Activated CD8-positive, alpha-beta T cell treated with anti-CD3 and anti-CD28 coated beads for 36 hours (primary cell): ENCODE measurements at places on chromosomes 3 and 15.

DNA sequence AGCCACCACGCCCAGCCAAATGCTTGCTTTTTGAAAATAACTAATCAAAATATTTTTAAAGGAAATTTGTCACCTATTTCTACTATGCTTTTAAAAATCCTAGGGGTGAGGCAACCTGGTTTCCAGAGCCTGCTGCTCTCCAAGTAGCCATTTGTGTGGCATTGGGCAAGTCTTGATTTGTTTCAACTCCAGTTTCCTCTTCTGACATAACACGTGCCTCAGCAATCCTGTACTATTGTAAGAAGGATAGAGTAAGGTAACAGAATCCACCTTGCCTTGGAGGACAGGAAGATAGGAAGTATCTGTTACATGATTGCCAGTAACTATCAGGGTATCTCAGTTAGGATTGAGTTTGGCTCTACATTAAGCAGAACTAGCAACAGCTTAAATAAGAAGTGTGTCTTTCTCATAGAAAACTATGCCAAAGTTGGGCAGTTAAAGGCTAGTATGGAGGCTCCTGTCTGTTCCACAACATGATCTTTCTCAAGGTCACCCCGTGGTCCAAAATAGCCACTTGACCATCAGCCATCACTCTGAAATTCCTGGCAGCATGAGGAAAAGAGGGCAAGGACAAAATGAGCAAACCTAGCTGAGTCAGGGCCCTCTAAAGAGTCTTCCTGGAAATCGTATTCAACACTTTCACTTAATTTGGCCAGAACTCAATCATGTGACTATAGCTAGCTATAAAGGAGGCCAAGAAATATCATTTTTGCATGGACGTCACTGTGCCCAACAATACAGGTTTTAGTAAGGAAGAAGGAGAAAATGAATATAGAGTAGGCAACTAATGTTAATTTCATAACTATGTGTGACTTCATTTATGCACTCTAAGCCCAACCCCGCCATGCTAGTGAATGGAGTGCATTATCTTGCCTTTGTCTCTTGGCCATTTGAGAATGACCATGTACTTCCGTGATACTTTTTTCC lies 66.1 kb downstream of the HMG20A start:
- H3K27ac ChIP-seq = peak overlapping the region; percentile 60
- H3K27me3 ChIP-seq = no peaks in the 10 kb centered on the region
- peaks cover 23% of the 10 kb centered on the region for H3K4me1 ChIP-seq
- no peak overlapping the region for H3K4me3 ChIP-seq
- peaks cover 28% of the 10 kb centered on the region for H3K36me3 ChIP-seq

DNA sequence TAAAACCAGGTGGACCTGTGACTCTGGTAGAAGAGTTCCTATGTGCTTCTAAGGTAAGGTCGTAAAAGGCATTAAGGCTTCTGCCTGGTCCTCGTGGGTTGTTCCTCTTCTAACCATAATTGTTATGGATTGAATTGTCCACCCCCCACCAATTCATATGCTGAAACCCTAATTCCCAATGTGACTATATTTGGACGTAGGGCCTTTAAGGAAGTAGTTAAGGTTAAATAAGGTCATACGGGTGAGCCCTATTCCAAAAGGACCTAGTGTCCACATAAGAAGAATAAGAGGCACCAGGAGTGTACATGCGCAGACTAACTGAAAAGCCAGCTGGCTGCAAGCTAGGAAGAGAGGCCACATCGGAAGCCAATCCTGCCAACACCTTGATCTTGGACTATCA lies 1.9 kb downstream of the ADPGK start:
- no peak for DNase-seq
- no peaks in the 10 kb centered on the region for H3K27me3 ChIP-seq
- H3K36me3 ChIP-seq = peaks cover 52% of the 10 kb centered on the region
- peak overlapping the region; percentile 98 for H3K4me3 ChIP-seq
- H3K4me1 ChIP-seq = peaks cover 59% of the 10 kb centered on the region

GRCh38 chr3:190055773-190056172 lies 64.9 kb downstream of the P3H2 start:
- H3K36me3 ChIP-seq = no peaks in the 10 kb centered on the region
- no peaks in the 10 kb centered on the region for H3K4me1 ChIP-seq
- no peak overlapping the region for H3K27ac ChIP-seq
- DNase-seq = no peak
- H3K4me3 ChIP-seq = no peak overlapping the region

GRCh38 chr15:57865294-57865693 lies 158.8 kb downstream of the POLR2M start:
- peaks cover 21% of the 10 kb centered on the region for H3K27me3 ChIP-seq
- H3K4me1 ChIP-seq = peaks cover 7% of the 10 kb centered on the region
- no peaks in the 10 kb centered on the region for H3K36me3 ChIP-seq
- no peak overlapping the region for H3K27ac ChIP-seq
- peak; percentile 7 for DNase-seq

DNA sequence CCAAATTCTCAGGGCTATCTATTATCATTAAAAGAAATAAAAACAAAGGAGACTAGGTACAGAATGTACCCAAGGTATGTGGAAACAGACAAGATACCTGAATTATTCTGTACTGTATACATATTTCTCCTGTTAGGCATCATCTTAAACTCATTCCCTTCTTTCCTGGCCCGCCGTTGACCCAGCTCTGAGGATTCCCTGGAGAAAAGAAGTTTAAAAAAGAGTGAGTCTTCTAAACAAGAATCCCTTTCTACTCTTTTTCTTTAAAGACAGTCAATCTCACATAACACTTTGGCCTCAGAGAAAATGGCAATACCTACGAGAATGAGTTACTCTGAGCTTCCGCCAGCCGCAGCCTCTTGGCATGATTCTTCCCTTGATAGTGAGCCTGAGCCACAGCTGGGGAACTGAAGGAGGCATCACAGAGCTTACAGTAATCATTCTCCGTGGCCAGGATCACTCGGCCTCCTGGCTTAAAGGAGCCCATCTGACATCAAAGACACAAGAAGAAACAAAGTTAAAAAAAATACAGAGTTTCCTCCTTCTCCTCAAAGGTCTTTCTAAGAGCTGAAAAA lies 44.2 kb downstream of the ZMAT3 start:
- peaks cover 20% of the 10 kb centered on the region for H3K4me1 ChIP-seq
- H3K4me3 ChIP-seq = peak overlapping the region; percentile 6
- no peaks in the 10 kb centered on the region for H3K27me3 ChIP-seq
- peak; percentile 45 for DNase-seq

DNA sequence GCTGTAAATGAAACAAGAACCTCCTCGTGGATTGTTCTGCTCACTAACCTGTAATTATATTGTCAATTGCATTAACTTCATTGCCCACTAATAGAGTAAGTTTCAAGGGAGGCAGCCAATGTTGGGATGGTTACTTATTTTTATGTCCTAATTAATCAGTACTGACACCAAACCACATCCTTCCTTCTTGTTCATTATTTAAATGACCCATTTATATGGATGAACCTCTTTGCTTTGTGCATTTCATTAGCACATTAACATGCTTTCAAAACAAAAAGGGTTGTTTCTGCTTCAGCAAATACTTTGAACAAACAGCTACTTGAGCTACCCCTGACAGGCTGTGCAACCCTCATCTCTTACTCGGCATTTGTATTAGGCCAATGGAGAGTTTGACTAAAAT lies 374.2 kb downstream of the MECOM start:
- H3K27ac ChIP-seq = no peak overlapping the region
- no peaks in the 10 kb centered on the region for H3K36me3 ChIP-seq
- peaks cover 1% of the 10 kb centered on the region for H3K27me3 ChIP-seq
- H3K4me3 ChIP-seq = no peak overlapping the region

DNA sequence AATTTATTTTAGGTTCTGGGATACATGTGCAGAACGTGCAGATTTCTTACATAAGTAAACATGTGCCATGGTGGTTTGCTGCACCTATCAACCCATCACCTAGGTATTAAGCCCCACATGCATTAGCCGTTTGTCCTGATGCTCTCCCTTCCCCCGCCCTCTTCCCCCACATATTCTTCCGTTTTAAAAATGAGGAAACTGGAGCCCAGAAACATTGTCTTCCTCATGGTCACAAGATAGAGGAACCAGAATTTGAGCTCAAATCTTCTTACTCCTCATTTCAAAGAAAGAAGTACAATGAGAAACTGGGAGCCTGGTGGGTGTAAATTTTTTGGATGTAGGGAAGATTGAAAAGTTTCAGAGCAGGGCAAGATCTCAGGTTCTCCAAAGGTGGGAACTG lies 56.1 kb upstream of the USP3 start:
- no peak for DNase-seq
- no peak overlapping the region for H3K27ac ChIP-seq
- H3K36me3 ChIP-seq = no peaks in the 10 kb centered on the region
- H3K4me3 ChIP-seq = no peak overlapping the region
- H3K27me3 ChIP-seq = no peaks in the 10 kb centered on the region
- peaks cover 23% of the 10 kb centered on the region for H3K4me1 ChIP-seq

DNA sequence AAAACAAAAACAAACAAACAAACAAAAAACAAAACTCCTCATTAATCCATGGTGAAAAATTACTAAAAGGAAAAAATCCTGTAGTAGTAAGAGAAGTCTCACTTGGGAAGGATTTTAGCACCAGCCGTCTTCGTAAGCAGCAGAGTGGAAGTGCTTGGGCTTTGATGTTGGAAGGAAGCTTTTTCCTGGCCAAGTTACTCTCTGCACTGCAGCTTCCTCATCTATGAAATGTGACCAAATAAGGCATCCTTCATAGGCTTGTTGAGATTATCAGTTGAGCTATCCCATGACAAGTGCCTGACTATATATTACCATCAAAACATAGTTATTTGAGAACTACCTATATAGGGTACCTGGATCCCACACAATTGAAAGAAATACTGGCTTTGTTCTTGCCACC lies 436.4 kb upstream of the ONECUT1 start:
- no peaks in the 10 kb centered on the region for H3K4me1 ChIP-seq
- no peaks in the 10 kb centered on the region for H3K27me3 ChIP-seq
- no peak overlapping the region for H3K4me3 ChIP-seq
- H3K36me3 ChIP-seq = no peaks in the 10 kb centered on the region
- DNase-seq = no peak
- no peak overlapping the region for H3K27ac ChIP-seq

DNA sequence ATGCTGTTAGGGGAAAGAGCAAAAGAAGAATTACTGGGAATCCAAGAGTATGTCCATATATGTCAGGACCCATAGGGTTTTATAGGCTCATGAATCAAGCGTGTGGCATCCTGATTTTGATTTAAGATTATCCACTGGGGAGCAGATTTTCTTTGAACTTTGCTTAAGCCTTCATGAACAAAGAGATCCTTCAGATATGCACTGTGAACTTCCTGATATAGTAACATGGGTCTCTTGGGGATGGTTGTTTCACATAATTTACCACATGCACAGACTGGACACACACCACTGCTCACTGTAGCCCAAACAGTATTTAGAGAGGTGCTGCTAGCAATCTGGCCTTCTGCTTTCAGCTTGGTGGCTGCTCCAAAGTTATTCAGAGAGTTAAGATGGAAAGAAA lies 200.9 kb upstream of the ZPLD1 start:
- H3K4me3 ChIP-seq = no peak overlapping the region
- no peak for DNase-seq
- H3K36me3 ChIP-seq = no peaks in the 10 kb centered on the region
- H3K27me3 ChIP-seq = peaks cover 2% of the 10 kb centered on the region
- H3K27ac ChIP-seq = no peak overlapping the region

DNA sequence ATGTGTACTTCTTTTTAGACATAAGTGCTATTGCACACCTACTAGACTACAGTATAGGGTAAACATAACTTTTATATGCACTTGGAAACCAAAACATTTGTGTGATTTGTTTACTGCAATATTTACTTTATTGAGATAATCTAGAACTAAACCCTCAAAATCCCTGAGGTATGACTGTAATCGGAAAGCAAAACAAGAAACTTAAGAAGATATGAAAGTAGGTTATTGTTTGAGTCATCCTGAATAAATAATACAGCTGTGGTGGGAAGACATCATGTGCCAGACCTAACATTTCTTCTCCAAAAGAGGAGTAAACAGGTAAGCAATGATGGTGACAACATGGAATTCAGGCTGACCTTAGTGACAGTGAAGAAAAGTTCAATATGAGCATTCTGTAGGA lies 765.5 kb downstream of the OTOL1 start:
- H3K27me3 ChIP-seq = no peaks in the 10 kb centered on the region
- DNase-seq = no peak
- H3K27ac ChIP-seq = no peak overlapping the region
- no peaks in the 10 kb centered on the region for H3K36me3 ChIP-seq

- no peak for DNase-seq
- no peaks in the 10 kb centered on the region for H3K36me3 ChIP-seq
Observed at GRCh38 chr15:64934023-64934422, 22.3 kb downstream of the ANKDD1A start.

DNA sequence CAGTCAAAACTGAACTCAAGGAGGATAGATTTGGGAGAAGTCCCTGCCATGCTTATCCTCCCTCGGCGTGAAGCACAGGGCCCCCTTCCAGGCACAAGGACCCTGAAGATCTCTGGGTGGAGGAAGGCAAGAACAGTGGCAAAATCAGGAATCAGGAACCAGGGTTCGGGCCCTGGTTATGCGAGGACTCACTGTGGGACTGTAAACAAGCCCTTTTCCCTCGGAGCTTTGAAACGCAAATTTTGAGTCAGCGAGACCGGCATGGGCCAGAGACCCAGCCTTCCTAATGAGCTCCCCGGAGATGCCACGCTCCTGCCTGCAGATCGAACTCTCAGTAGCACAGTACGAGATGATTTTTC lies 70.1 kb downstream of the SLC12A8 start:
- no peak for DNase-seq
- H3K36me3 ChIP-seq = peaks cover 3% of the 10 kb centered on the region
- H3K4me1 ChIP-seq = peaks cover 39% of the 10 kb centered on the region

GRCh38 chr3:106842151-106842550 lies 535.1 kb upstream of the CCDC54 start:
- no peaks in the 10 kb centered on the region for H3K36me3 ChIP-seq
- H3K27ac ChIP-seq = no peak overlapping the region
- no peaks in the 10 kb centered on the region for H3K4me1 ChIP-seq
- DNase-seq = no peak
- H3K4me3 ChIP-seq = no peak overlapping the region
